ENCODE measurements at places on chromosomes 5 and 9.

DNA sequence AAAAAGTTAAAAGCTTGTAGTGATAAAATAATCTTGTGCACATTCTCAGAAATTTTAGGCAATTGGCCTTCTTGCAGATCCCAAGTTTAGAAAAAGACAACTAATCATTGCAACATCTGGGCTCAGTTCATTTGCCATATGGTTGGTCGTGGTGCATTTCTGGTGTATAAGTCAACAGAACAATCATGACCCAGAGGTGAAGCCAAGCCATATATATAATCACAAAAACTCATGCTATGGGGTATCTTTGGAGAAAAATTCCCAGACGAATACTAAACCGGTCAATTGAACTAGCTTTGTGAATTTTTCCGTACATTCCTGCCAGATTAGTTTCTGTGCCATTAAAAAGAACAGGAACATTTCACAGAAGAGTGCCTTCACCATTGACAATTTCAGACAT is 50.3 kb downstream of the FYB1 start:
- DNase-seq, result no peak

DNA sequence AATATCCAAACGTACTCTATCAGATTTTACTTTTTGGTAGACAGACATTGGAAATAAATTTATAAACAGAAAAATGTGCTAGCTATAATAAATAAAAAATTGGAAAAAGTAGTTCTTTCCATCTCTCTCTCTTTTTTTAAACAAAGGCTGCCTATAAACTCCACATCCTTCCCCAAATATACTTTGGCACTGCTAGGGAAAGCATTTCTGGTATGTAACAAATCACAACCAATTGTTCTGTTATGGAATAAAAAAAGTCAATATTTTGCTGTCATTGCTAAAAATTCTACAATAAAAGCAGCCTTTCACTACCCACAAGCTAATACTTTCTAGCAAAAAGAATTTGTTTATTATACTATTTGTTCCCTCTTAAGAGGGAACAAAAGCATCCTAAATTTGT is 169.2 kb upstream of the TARS1 start:
- no peak for DNase-seq

DNA sequence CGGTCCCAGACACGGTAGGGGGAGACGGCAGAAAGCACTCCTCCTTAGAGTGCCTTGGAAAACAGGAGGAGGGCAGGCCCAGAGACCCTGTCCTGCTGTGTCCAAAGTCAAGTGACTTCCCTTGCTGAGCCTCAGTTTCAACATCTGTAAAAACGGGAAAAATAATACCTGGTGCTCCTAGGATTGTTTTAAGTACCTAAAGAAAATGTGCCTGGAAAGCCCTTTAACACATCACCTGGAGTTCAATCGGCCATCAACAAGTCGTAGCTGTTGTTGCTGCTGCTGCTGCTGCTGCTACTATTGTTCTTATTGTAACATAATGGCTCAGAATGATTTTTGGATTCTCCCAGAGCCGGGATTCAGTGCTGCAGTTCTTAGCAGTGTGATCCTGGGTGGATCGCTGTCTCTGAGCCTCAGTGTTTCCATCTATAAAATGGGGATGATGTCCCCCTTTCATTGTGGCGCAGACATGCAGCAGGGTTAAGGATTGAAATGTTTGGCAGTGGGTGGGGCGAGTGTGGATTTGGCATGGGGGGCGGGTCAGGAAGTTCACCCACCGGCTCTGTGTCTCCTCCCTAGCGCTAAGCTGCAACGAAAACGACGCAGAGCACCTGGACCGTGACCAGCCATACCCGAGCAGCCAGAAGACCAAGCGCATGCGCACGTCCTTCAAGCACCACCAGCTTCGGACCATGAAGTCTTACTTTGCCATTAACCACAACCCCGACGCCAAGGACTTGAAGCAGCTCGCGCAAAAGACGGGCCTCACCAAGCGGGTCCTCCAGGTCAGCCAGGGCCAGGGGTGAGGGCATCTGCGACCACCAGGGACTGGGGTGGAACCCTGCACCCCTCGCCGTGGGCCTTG is 9.2 kb downstream of the LHX2 start:
- DNase-seq, result no peak

- DNase-seq, result no peak
These were observed 1446.4 kb upstream of the WWC1 start for GRCh38 chr5:166845044-166845443.

GRCh38 chr9:88187631-88188030 is 49.4 kb upstream of the SPATA31C2 start:
- no peak for DNase-seq

GRCh38 chr9:88477300-88477751 is 57.7 kb upstream of the NXNL2 start:
- peak; percentile 97 for DNase-seq

DNA sequence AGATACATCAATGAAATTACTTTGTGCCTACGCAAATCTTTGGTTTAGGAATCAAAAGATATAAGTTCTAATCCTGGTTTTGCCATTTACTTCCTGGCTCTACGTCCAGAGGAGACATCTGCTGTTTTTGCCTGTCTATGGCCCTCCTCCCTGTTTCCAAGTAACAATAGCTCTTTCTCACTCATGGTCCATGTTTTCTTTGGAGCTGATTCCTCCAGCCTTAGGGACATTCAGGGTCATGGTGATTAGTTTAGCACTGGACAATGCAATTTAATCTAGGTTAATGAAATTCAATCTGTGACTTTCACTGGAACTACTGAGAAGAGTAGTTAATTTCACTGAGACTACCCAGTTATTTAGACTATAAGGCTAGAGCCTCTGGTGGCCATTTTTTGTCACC is 170.6 kb downstream of the SEMA6A start:
- DNase-seq, result peak; percentile 4
